ENCODE measurements at places on chromosomes 11 and 22.

GRCh38 chr11:42925916-42926315, 385.9 kb upstream of the API5 start:
- DNase-seq: no peak

- DNase-seq: no peak
Measured at GRCh38 chr11:3684129-3684818, 13.1 kb upstream of the CHRNA10 start.

DNA sequence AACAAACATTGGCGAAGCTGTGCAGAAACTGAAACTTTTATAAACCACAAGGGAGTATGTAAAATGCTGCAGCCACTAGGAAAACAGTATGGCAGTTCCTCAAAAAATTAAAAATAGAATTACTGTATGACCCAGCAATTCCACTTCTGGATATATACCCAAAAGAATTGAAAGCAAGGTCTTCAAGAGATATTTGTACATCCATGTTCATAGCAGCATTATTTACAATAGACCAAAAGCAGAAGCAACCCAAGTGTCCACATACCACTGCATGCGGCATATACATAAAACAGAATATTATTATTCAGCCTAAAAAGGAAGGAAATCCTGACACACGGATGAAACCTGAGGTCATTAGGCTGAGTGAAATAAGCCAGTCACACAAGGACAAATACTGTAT, 85.8 kb downstream of the RELT start:
- DNase-seq: peak; percentile 72

DNA sequence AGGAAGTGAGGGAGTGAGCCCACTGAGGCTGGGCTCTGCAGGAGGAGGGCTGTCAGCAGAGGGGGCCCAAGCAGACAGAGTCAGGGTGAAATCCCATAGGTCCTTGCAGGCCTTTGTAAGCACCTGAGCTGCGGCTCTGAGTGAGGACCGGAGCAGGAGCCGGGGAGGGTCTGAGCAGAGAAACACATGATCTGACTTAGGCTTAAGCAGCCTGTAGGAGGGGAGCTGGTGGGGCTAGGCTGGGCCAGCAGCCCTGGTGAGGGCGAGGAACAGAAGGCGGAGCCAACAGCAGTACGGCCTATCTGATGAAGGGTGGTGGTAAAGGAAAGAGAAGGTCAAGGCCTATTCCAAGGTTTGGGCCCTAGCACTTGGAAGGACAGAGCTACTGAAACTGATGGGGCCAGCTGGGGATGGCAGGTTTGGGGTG, 26.9 kb upstream of the CBX7 start:
- no peak for DNase-seq
